Activated T-helper 9 cell treated with anti-CD3 and anti-CD28 coated beads, Interleukin-2, amount 50 U/mL, for 16 hours (primary cell): ENCODE measurements at places on chromosomes 6 and 20.

GRCh38 chr6:31965700-31966099, 6.2 kb downstream of the DXO start:
- DNase-seq: no peak

GRCh38 chr20:22371843-22372242, 212.5 kb downstream of the FOXA2 start:
- DNase-seq: no peak

DNA sequence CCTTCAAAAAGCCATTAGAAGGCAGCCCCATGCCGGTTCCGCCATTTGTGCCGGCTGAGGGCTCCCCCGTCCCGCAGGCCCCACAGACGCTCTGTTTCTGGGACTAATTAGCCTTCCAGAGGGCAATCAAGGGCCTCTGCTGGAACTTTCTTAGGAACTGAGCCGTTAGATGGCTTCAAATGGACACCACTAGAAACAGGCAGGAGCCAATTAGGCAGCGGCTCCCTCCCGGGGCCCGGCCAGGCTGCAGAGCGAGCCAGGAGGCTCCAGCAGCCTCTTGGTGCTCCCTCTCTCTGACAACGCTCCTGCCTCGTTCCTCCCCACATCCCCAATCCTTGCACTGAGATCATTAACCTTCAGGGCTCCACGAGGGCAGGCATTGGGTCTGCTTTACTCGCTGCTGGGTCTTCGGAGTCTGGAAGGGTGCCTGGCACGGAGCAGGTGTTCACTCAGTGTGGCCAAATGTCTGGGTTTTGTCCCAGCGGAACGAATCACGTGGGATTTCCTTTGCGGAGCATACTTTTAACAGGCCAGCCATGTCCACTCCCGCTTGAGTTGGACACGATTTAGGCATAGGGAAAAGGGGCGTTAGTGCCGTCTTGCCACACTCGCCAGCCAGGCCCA, 98.3 kb downstream of the TMEM242 start:
- no peak for DNase-seq

DNA sequence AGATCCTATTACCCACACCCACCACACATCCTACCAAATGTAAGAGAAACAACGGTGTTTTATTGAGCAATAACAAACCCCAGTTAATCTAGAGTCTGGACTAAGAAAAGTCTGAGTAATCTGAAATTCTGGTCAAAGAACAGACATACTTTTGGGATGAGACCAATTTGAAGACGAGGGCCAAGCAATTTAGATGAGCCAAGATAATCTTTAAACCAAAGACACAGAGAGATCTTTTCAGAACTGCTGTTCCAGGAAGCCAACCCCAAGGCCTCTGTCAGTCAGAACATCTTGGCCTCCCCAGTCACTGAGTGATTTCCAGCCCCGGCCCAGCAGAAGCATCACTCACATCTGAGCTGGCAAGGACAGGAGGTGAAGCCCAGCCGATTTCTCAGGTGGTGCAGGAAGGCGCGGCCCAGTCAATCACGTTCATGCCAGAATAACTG, 118.5 kb upstream of the SYNDIG1 start:
- no peak for DNase-seq

- DNase-seq: no peak
Observed at GRCh38 chr6:4986999-4987398, 16.8 kb downstream of the RPP40 start.

DNA sequence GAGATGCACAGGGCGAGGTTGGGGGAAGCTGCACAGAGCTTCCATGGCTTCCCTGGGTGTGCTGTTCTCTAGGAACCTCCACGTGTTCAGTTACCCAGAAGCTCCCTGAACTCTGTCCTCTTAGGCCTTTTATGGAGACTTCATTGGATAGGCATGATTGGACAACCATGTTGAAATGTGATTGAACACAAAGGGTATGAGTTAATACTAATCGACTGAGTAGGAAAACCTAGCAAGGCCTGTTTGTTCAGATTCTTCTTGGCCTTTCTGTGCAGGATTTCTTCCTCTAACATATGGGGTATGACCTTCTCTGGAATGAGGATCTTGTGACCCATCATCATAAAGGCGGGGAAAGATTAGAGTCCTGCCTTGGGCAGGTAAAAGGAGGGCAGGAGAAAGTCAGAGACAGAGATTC, 70.7 kb upstream of the SMIM29 start:
- no peak for DNase-seq

DNA sequence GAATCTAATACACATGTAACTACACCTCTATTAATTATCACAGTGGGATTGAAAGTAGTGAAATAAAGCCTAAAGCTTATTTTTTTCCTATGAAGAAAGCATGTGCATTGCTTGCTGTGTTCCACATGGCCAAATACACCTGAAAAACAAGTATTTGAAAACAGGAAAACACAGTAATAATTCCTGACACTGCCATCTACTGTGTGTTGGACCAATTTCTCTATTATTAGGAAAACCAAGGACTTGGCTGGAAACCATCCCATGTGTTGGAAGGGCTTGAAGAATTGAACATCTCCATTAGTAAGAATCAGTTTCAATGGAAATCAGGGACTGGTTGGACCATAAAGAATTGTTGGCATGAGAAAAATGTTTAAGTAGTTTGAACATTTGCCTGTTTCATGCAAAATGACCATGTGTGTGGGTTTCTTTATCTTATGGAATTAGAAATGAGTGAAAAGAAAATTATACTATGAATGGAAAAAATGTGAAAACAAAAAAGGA, 124.1 kb downstream of the PHF3 start:
- no peak for DNase-seq

DNA sequence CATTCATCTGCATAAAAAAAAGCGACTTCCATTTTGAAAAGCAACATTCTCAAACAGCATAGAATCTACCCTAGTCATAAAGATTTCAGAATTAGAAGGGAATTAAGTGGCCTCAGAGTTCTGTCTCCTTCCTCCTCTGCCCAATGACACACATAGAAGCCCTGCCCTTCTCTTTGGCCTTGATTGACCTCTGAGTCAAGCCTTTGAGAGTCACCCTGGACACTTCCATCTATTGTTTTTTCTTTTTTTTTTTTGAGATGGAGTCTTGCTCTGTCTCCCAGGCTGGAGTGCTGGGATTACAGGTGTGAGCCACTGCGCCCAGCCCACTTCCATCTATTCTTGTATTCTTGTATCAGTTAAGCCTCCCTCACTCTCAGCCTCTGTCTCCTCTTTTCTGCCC, 44.8 kb upstream of the CTNNBL1 start:
- DNase-seq: no peak

DNA sequence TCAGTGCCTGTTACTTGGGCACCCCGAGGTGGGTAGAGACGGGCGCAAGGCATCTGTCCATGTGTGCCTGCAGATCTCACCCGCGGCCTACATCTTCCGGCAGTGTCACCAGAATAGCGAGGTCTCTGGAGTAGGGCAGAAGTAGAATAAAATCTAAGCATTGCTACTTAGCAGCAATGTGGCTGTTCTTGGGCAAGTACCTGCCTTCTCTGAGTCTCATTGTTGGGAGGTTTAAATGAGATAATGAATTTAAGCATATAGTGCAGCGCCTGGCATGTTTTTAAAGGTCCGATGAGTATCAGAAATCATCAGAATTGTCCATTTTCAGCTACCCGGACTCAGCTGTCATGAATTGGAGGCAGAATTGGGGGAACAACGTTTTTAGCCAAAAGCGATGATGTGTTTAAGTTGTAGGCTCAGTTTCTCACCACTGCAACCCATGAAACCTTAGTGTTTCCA, 800 bp downstream of the ABCC10 start:
- no peak for DNase-seq

GRCh38 chr20:52124821-52125220, 66.8 kb downstream of the ZFP64 start:
- DNase-seq: no peak

DNA sequence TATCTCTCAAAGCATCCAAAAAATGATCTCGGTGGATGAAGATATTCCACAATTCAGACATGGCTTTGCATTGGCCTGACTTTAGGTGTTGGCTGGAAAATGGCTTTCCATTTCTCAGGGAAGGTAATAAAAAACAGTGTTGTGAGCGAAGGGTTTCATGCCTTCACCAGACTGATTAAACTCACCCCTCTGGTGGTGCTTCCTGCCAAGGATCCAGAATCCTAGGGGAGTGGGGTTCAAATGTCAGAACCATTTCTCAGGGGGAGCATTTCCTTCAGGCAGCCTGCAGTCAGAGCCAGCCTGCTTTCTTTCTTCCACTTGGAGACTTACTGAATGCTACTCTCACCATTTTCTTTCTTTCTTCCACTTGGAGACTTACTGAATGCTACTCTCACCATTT, 45.7 kb upstream of the SMIM28 start:
- DNase-seq: no peak

GRCh38 chr6:74181471-74181870, 485.5 kb downstream of the CD109 start:
- no peak for DNase-seq

GRCh38 chr20:62518911-62519310, 43.1 kb upstream of the GATA5 start:
- DNase-seq: no peak

DNA sequence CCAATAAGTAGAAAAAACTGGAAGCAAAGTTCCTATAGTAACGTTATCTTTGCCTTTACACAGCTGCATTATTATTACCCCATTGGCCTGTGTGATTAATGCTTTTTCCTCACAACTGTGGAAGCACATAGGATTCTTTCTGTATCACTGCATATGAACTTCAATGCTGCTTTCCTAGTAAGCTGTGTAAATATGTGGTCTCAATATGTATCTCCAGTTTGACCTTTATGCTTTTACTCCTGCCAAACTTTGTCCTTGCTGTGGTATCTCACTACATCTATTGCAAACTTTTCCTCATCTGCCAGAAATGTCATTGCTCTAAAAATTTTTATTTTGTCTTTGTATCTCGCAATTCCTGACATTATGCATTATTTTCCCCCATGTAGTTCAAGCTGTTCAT, 168.6 kb downstream of the ZFAND3 start:
- DNase-seq: no peak

GRCh38 chr6:22770054-22770453, 200.7 kb downstream of the HDGFL1 start:
- no peak for DNase-seq

DNA sequence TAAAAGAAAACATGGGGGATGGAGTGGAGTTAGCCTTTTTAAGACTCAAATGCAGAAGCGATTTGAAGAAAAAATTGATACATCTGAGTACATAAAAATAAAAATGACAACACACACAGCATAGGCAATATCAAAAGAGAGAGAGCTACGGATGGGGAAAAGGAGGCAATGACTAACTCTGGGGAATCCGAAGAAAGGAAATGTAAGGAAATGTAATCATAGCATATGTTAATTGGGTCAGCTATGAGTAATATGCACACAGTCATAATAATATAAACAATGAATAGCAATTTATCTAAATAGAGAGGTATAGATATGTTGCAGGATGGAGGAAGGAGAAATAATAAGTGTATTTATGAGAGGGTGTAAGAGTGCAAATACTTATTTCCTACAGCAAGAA, 83.4 kb downstream of the NOL4L start:
- no peak for DNase-seq

- DNase-seq: no peak
Observed at GRCh38 chr6:138250053-138250452, 31.8 kb upstream of the PBOV1 start.

- no peak for DNase-seq
Observed at GRCh38 chr6:161271343-161272030, 2.4 kb downstream of the AGPAT4 start.
